ENCODE measurements at places on chromosomes 2 and 18.

DNA sequence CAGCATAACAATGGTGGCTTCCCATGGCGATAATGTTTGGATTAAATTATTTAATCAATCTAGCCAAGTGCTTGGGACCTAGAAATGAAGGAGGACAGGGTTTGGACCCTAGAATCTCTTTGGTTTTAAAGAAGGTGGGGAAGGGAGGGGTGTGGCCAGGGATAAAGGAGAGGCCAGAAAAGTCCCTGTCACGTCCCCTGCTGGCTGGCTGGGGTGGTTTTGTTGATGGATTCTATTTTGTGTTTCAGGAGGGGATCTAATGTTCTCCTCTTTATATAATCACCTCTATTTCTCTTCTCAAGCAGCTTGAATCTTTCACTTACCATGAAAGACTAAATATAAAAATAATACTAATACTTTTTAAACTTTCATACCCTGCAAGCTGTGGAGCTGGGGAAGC is 52.6 kb upstream of the GALR1 start:
- no peak for DNase-seq

DNA sequence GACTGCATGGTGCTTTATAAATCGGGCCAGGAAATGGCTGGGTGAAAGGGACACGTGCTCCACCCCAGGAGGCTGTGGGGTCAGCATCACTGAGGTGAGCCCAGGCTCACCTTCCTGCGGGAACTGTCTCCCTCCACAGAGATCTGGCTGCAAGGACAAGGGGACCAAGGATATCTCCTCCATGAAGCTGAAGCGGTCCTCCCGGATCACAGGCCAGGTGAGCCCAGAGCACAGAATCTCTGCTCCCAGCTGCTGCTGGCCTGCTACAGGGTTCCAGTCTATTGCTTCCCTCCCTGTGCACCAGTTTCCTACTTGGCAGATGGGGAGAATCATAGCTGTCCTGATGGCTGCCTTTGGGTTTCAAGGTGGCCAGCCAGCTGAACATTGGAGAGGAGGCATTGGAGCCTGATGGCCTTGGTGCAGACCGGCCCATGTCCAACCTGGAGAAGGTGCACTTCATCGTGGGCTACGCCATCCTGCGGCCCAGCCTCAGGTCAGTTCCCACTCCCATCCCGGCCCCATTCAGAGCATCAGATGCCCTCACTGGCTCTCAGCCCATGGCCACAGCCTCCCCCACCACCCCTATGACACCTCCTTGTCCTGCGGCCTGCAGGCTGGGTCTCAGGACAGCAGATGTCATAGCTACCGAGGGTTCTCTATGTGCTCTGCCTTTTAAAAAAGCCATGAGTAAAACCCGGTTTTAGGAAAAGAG is 33.7 kb upstream of the GPR17 start:
- no peak for DNase-seq

- DNase-seq = no peak
Observed at GRCh38 chr2:18961991-18962421, 372.6 kb upstream of the NT5C1B start.

GRCh38 chr18:25074925-25075324 is 277.0 kb downstream of the ZNF521 start:
- DNase-seq = no peak

GRCh38 chr18:73691118-73691517 is 456.5 kb downstream of the FBXO15 start:
- no peak for DNase-seq

Measured in T-cell (primary cell).